ENCODE measurements at places on chromosomes 5 and 9.
A peak's percentile ranks its signal among the peaks of the same experiment; 100 is the strongest.

GRCh38 chr9:14412775-14413174 lies 98.8 kb upstream of the NFIB start:
- no peak for DNase-seq

DNA sequence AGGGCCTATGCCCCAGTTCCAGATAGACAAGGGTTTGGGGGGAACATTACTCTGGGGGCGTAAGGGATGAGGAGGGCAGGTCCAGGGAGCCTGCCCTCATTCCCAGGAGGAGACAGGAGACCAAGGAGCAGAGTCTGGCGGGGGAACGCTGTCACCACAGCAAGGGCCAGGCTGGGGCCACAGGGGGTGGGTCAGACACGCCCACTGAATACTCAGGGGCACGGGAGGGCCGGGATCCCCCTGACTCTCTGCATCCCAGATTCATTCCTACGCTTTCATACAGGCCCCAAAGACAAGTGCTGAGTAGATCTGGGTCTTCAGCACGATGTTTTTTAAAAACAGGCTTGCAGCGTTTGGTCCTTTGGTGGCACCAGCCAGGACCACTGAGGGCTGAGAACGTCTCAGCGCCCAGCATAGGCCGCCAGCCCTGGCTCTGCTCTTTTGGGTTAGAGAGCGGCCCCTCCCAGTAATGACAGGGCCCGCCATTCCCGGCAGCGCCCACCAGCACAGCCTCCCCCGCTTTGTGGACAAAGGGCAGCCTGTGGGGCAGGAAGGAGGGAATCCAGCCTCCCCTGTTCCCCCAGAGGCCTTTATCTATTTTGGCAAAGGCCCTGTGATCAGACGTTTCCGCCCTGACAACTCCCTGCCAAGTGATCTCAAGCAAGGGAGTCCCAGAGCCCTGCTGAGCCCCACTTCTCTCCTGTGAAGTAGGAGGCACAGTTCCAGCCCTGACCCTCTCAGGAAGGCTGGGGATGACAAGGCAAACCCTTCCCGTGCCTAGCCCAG lies 24.9 kb downstream of the NEK6 start:
- DNase-seq, result no peak

GRCh38 chr5:140312791-140313189 lies 9.9 kb upstream of the PFDN1 start:
- DNase-seq, result no peak

- DNase-seq, result no peak
Observed at GRCh38 chr5:55896238-55896637, 45.1 kb downstream of the IL31RA start.

DNA sequence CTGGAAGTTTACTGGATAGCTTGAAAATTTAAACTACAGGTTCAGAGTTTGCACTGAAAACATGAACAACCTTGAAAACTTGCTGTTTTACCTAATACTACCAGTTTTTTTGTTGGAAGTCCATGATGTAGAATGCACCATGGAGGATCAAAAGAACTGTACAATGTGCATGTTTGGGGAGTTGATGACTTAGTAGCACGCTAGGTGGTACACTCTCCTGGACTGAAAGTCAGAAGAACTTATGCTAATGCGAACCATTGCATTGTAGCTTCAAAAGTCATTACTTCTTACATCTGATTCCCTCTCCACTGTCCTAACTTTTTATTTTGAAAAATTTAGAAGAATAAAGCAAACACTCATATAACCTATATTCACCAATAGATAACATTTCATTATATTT lies 211.0 kb downstream of the OSTF1 start:
- no peak for DNase-seq

GRCh38 chr9:115142517-115143270 lies 24.7 kb upstream of the TNC start:
- DNase-seq, result no peak

DNA sequence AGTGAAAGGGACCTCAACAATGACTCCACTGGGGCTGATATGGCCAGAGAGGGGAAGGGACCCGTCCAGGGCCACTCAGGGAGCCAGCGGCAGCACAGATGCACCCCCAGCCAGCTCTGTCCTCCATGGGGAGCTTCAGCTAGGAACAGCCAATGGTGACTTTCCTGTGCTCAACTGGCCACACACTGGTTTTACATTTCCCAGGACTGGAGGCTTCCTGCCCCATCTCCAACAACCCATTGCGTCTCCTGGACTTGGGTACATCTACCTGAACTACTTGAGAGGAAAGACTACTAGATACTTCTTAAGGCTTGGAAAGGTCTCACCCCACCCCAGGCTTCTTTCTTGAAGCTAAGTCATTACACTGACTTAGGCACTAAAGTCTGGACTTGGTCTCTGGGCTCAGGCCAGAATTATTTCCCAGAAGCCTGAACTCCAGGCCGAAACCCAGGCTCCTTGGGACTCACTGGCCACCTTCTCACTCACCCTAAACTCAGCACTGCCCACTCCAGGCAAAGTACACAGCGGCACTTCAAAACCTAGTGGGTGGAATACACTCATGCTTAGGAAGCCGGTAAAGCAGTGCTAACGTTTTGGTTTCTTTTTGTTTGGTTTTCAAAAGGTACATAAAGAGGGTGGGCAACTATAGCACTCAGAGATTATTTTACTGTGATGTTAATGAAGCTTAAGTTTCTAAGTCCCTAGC lies 1.5 kb downstream of the IGFBPL1 start:
- DNase-seq, result no peak

- no peak for DNase-seq
Observed at GRCh38 chr9:109149089-109149488, 18.0 kb downstream of the FRRS1L start.

- DNase-seq, result peak; percentile 26
Observed at GRCh38 chr5:176360894-176361436, 599 bp downstream of the KIAA1191 start.

DNA sequence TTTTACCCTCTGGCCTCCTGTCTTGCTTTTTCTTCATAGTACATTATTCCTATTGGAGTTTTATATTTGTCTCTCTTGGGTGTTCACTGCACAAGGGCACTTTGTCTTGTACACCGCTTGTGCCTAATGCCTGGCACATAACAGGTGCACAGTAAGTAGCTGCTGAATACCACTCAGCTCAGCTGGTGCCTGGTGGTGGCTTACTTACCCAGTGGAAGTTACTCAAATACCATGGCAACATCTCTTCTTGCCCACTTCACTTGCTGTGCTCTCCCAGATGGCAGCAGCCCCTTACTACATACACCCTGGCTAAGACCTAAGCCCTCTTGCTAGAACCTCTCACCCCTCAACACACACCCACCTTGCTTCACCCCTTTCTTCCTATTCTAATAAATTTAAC lies 11.3 kb upstream of the SKP1 start:
- DNase-seq, result no peak

- no peak for DNase-seq
Observed at GRCh38 chr5:139443831-139444453, 4.6 kb upstream of the DNAJC18 start.

Measured in stimulated activated CD4-positive, alpha-beta T cell treated with anti-CD3 and anti-CD28 coated beads, Interleukin-2, amount 100 ng/mL, for 24 hours (primary cell).